ENCODE measurements at places on chromosomes 13 and 19.

- no peak for DNase-seq
Measured at GRCh38 chr13:99376924-99377323, 69.7 kb upstream of the GPR183 start.

DNA sequence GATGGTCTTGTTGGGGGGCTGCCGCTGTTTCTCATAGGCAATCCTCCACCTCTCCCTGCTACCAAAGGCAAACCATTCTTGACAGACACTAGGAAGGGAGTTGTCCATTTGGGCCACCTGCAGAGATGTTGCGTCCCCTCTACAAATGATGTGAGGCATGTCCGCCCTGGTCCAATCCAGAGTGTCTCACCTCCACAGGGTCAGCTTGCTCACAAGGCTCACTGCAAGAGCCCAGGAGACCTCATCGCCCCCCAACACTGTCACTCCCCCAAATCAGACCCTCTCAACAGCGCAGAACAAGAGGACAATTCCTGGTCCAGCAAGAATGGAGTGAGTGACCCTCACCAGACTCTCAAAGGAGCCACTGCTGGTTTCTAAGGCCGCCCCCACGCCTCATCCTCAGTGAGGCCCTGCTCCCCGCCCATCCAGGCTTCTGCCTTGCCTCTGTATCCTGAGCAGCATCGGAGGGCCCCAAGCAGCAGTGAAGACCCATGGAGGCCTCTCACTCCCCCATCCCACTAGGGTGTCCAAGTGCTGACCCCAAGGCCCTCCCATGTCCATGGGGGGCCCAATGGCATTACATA is 6.5 kb downstream of the HNRNPL start:
- DNase-seq, result no peak

DNA sequence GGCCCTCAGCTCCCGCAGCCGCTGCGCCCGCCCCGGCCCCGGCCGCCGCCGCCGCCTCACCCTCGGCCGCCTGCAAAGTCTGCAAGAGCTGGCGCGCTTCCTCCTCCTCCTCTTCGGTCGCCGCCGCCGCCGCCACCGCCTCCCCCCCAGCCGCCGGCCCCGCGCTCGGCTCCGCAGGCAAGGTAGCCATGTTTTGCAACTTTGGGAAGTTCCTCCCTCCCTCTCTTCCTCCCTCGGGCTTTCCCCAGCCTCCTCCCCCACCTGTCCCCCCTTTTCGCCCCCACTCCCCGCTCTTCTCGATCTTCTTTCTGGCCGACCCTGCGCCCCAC is 433 bp downstream of the SIX5 start:
- no peak for DNase-seq

DNA sequence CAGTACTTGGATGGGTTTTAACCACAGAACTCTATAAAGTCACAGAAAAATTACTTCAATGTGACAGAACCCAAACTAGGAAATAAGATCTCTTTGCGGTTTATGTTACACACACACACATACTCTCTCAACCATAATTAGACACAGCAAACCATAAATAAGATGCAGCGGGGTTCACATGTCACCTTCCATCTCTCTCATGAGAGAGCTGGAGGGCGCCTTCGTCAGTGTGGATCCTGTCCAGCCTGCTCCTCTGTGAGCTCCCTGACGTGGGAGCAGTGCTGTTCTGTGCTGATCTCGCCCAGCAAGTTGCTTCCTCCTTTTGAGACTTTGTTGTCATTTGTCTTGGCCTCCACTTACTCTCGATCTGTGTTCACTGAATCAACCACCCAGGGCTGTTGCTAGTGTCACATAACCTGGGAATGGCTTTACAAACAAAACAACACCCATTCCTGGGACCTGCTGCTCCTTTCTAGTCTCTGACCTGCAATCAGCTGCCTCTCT is 204.9 kb upstream of the KL start:
- no peak for DNase-seq

GRCh38 chr13:92510416-92510815 is 716.2 kb upstream of the GPC6 start:
- DNase-seq, result no peak

DNA sequence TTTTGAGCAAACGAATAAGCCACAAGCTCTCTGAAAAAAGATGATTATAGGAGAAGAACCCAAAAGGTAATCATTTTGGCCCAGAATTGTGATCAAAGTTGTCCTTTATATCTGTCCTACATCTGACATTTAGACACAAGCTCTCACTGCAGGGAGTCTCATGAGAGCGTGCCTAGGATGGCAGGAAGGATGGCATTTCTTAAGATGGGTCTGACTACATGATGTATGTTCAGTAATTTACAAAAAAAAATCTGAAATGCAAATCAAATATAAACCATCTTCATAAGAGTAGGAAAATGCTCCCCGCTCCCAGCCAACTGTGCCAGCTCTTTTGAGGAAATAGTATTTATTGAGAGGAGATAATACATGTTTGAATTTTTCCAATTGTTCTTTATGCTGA is 81.0 kb upstream of the MBNL2 start:
- DNase-seq, result no peak

DNA sequence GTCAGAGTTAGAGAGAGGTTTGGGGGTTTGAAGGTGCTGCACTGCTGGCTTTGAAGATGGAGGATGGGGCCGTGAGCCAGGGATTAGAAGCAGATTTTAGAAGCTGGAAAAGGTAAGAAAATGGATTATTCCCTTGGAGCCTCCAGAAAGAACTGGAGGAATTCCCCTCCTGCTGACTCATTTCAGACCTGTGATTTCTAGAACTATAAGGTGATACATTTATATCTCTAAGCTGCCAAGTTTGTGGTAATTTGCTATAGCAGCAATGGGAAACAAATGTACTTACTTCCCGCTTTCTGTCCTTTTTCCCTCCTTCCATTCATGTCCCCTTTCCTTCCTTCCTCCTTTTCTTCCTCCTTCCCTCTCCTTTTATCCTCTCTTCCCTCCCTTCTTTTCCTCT is 78.5 kb upstream of the PCDH8 start:
- DNase-seq, result no peak

- DNase-seq, result no peak
Measured at GRCh38 chr19:46435009-46435408, 6.3 kb upstream of the PNMA8C start.

DNA sequence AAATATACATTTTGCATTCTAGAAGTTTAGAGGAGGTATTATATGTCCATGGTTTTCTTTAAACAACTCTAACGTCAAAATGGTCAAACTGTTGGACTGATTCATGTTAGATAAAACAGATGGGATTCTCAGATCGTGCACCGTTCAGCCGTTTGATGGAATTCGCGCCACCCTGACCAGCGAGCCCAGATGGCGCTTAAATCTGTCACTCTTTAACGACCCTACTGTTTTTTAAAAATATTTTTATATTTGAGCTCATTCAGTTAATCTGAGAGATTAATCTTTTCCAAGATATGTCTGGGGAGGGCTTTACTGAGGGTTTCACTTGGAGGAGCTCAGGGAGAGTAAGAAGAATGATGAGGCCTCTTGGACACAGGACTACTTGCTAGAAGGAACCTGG is 164.4 kb downstream of the TM9SF2 start:
- no peak for DNase-seq

DNA sequence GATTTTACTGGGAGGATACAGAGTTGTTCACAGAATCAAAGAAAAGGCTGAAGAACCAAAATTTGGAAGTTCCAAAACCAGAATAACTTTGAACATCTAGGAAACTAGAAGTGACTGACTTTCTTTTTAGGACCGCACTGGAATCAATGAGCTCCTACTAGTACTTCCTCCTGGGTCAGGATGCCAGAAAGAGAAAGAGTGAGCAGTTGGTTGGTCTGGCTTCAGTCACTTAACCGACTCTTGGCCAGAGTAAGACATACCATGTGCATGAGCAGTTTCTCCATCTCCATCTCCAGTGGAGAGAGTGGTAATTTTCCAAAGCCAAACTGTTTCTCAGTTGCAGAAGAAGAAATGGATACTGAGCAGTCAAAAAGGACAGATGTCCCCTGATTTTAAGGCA is 27.1 kb upstream of the MTUS2 start:
- DNase-seq, result no peak

DNA sequence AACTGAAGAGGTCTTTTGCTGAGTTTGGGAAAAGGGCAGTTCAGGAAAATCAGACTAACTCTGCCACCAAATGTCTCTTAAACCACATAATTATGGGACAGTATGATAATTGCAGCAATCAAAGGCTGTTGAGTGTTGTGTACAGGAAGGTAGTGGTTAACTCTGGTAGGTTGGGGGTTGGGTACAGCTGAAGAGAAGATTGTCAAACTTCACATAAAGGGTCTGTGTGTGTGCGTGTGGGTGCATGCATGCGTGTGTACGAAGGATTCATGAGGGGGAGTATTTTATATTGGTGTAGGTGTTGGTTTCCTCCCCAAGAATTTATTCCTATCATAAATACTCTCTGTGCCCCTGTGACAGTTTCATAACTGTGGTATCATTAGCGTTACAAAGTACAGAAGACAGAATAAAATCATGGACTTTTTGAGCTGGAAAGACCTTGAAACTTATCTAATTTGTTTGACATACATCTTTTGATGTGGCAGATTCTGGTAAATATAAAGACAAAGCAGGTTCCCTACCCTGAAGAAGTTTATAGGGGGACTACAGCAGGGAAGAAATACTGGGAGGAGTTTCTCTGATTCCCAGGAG is 94.1 kb downstream of the PCCA start:
- DNase-seq, result no peak

DNA sequence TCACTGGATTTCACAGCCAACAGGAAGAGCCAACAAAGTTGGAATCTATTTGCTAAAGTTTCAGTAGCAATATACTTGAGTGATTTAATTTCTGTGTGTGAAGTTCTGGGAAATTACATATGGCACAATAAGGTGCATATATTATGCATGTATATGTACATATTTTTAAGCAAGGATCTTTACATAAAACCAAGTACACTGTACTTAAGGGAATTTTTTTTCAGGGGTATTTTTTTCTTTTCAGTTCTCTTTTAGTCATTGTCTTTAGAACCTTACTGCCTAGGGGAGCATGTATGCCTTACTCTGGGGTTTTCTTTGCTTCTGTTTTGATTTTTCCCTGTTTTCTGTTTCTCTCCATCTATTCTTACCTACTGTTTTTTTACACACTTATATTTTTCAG is 7.4 kb downstream of the RAP2A start:
- no peak for DNase-seq

GRCh38 chr19:28943651-28944050 is 269.3 kb downstream of the UQCRFS1 start:
- DNase-seq, result no peak

GRCh38 chr19:19103167-19103566 is 35.1 kb downstream of the TMEM161A start:
- peak; percentile 41 for DNase-seq

GRCh38 chr13:97809576-97809975 is 143.9 kb upstream of the IPO5 start:
- no peak for DNase-seq

DNA sequence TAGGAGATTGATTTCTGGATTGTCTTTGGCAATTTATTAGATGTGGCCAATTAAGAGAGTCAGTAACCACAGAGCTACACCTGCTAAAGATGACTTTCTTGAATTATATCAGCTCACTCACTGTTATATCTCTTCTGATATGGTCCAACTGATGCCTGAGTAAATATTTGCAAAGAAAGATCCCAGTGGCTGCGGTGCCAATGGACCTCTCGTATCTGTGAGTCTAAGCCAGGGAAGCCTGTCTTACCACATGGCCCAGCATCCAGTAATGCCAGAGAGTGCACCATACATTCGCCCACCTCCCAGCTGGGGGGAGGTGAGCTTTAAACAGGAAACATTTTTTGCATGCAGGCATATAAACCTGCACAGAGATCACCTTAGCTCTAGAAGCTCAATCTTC is 82.7 kb upstream of the SLC15A1 start:
- no peak for DNase-seq

GRCh38 chr19:38213911-38214625 is 10.0 kb downstream of the DPF1 start:
- DNase-seq, result no peak

GRCh38 chr19:18062028-18062427 is 24.7 kb downstream of the IL12RB1 start:
- DNase-seq, result no peak

DNA sequence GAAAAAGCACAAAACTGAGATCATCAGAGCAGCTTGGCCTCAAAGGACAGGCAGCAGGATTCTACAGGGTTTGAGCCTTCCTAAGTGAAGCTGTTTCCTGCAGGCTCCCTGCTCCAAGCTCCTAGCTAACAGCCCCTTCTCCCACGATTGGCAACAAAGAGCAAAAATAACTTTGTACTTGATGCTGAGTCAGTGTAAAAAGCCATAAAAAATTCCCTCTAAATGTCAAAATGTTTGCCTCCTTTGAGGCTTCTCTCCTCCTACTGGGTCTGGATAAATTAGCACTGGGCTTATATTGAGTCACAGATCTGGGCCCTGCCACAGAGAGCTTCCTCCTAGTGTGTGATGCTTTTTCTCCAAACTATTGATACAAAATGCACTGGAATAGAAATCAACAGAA is 153.3 kb downstream of the TNFRSF19 start:
- DNase-seq, result no peak

- DNase-seq, result no peak
Measured at GRCh38 chr19:33193865-33194362, at the start of gene LRP3. LRP3 (plus strand) TSS chr19:33194330; CDS start chr19:33194786, 456 bp downstream.

DNA sequence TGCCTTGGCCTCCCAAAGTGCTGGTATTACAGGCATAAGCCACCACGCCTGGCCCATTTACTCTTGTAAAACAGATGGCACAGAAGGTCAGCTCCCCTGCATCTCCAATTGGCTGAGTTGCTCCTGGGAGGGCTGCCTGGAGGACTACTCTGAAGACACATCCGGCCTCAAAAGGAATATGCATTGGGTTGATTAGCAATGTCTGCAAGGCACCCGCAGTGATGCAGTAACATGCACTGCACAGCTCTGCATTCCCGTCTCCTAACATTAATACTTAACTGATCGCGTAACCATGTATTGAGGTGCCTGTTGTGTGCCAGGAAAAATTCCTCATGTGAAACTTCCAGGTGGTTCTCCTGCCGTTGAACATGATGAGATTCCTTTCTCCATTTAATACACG is 5.0 kb downstream of the ELAVL3 start:
- no peak for DNase-seq

GRCh38 chr13:33445024-33445423 is 159.5 kb upstream of the STARD13 start:
- no peak for DNase-seq

DNA sequence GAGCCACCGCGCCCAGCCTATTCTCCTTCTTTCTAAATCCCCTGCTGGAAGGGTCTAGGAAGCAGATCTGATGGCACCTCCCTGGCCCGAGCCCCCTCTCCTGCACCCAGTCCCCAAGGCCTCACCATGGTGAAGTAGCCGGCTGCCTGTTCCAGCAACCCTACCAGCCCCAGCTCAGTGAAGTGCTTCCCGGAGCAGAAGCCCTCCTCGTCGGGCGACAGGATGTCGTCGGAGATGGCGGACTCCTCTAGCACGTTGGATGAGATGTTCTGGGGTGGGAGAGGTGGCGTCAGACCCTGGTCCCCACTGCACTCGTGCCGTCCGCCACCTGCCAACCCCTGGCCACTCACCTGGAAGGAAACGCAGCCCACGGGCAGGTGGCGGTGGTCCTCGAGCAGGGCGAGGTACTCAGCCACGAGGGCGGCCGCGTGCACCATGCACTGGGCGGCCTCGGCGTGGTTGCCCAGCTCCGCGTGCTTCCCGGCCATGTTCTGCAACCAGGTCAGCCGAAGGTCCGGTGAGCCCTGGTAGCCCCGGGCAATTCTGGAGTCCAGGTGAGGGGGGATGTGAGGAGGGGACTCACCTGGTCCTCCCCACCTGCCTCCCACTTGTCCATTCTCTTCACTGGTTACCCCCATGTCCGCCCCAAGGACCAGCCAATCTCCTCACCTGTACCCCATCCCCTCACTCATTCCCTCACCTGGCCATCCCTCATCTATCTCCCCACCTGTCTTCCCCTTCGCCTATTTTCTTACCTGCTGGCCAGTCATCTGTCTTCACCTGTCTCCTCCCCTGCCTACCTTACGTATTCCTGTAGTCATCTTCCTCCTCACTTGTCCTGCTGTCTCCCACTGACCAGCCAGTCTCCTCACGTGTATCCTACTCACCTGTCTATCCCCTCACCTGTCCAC is 11.5 kb upstream of the KANK2 start:
- no peak for DNase-seq

Data from HCT116 (cell line).